Glutamatergic neuron (in vitro differentiated cells): ENCODE measurements at places on chromosomes 6 and 20.

DNA sequence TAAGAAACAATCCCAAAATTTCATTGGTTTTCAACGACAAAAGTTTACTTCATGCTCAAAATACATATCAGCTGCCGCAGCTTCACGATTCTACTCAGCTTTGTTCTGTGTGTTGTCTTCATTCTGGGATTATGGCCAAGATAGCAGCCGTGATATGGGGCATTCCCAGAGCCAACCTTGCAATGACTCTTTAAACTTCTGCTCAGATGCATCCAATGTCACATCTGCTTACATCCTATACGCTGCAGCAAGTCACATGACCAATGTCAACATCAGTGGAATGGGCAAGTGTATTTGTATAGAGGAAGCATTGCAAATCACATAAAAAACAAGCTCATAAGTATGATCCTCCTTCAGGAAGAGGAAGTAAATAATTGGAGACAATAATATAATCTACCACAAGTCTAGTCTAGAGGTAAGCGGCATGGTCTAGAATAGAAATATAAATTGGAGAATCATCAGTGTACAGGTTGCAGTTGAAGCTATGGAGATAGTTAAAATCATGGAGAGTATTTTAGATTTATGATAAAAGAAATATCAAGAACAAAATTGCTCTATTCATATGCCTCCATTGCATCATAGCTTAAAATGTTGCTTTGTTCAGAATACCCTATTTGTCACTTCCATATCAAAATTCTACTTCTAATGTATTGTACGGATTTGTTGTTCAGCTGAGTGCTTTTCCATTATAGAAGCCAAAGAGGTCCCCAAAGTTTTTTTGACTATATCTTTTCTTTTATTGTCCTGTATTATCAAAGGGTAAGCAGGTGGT, 7.2 kb upstream of the C6orf141 start:
- no peak for DNase-seq

- no peak for DNase-seq
Measured at GRCh38 chr6:16240589-16241320, 2.4 kb downstream of the GMPR start.

DNA sequence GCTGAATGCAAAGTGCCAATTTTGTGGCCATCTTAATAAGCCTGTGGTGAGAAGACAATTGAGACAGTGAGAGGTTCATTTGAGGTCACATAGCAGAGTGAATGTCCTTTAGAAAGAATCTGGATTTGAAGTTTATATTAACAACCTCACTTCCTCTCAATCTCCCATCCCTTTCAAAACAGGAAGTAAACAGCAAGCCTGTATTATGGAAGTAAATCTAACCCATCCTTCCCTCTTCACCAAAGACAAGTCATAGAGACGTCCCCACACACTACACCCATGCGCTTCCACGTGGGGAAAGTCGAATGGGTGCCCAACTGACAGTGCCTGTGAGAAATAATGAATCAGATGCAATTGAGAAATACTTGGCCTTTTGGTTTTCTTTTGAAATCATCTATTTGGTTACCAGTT, 28.8 kb upstream of the CCND3 start:
- DNase-seq = no peak

- no peak for DNase-seq
Measured at GRCh38 chr20:51413857-51414256, 128.7 kb downstream of the NFATC2 start.

GRCh38 chr6:81265106-81265505, 487.4 kb downstream of the TENT5A start:
- no peak for DNase-seq

DNA sequence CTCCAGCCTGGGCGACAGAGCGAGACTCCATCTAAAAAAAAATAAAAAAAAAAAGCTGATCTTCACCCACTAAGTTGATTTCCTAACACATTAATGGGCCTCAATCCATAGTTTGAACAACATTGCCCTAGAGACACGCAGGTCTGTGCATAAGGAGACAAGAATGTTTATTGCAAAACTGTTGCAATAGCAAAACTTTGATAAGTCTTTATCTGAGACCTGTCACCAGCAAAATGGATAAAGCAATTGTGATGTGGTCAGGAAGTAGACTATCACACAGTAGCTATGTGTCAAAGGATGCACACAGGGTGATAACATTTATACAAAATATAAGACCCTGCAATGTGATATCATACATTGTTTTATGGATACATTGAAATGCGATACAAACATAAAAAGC, 4.2 kb upstream of the ITPR3 start:
- DNase-seq = no peak

- DNase-seq = no peak
Measured at GRCh38 chr20:24744747-24745146, 204.3 kb upstream of the CST7 start.

DNA sequence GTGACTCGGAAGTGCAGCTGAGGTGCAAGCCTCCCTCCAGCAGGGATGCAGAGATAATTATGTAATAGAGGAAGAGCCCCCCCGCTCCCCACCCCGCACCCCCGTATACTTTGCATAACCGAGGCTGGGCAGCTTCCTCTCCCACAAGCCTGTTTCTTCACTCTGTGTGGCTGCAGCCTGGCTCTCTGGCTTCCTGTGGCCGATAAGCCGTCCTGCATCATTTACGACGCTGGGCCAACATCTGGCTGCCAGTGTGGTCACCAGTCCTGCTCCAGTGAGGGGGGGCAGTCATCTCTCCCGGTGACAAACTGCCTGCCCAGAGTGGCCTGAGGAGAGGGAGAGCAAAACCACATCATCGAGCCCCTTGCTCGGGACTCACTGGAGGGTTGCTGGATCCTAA, 59.2 kb downstream of the RBM38 start:
- DNase-seq = no peak

DNA sequence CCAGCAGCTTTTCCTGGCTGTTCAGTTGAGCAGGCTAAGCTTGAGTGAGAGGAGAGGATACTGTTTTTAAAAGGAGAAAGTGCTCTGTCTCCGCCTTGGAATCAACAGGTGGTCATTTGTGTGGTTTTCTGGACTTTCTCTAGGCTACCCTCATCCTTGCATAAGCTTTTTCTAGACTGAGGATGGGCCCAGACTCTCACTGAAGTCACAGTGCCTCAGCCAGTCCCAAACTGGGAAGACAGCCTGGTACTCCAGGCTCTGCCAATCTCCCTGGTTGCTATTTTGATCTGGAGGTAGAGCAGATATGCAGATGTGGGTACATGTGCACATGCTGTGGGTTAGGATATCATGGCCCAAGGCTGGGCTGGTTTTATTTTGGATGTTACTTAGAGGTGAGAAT, 7.0 kb downstream of the SCUBE3 start:
- no peak for DNase-seq

GRCh38 chr6:109343518-109343917, 38.7 kb downstream of the CD164 start:
- no peak for DNase-seq

DNA sequence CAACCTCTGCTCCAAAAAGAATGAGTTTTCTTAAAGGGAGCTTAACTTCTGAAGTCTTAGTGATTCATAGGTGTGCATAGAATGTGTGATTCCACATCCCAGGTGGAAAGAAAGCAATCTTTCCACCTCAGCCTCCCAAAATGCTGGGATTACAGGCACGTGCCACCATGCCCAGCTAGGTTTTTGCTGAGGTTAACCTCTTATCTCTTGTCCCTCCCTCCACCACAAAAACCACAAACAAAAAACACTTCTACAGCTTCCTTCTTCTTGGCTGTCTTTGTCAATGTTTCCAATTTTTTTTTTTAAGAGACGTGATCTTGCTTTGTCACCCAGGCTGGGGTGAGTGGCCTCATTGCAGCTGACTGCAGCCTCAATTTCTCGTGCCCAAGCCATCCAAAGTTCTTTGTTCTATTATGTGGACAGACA, 8.1 kb upstream of the CSE1L start:
- DNase-seq = no peak

- DNase-seq = no peak
Measured at GRCh38 chr20:56443654-56444540, 24.5 kb upstream of the RTF2 start.
